Left colon (tissue), 2 donors: ENCODE measurements at places on chromosomes 4 and X.

DNA sequence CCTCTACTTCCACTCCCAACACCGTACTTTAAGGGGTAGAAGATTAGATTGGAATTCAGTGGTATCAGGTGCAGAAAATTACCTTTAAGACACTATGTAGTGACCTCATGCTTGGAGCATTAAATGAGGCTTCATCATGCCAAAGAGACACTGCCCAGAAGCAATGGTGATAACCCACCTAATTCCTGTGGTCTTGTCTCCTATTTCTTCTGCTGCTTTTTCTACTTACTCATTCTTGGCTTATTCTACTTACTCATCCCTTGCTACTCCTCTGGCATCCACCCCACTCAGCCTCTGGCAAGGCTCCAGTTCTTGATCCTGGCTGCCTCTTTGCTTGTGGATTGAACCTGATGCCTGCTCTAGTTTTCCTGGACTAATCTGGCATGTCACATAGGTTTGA, 62.3 kb upstream of the ADAMTS3 start:
- no peak for DNase-seq

GRCh38 chr4:105348719-105349118, 125.1 kb downstream of the PPA2 start:
- DNase-seq: no peak

- DNase-seq: no peak
Measured at GRCh38 chr4:25489253-25489797, 112.3 kb downstream of the ANAPC4 start.

DNA sequence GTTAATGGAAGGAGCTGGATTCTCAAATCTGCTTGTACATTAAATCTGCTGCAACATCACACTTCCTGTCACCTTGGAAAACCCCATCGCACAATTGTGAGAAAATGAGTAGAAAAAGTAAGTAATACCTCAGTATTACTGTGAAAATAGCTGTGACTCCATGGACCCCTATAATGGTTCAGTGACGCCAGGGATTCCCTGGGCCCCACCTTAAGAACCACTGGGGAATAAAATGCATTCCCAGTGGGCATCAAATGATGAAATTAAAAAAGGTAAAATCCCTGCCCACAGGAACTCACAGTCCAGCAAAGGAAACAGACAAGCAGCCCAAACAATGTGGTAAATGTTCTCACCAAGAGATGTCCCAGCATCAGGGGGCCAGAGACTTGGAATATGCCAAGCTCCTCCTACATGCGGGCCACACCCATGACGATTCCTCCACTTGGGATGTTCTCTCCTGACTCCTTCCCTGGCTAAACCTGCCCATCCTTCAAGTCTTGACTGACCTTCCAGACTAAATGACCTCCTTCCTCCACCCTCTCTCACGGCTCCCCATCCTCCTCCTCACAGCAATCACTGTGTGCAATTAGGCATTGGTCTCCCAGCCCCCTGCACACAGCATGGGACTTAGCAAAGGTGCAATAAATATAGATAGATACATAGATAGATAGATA, 2.6 kb downstream of the EVC2 start:
- DNase-seq: no peak

- DNase-seq: no peak
Measured at GRCh38 chr4:54077812-54078211, 13.4 kb upstream of the CHIC2 start.
